ENCODE measurements at places on chromosomes 4 and X.
A peak's percentile ranks its signal among the peaks of the same experiment; 100 is the strongest.

DNA sequence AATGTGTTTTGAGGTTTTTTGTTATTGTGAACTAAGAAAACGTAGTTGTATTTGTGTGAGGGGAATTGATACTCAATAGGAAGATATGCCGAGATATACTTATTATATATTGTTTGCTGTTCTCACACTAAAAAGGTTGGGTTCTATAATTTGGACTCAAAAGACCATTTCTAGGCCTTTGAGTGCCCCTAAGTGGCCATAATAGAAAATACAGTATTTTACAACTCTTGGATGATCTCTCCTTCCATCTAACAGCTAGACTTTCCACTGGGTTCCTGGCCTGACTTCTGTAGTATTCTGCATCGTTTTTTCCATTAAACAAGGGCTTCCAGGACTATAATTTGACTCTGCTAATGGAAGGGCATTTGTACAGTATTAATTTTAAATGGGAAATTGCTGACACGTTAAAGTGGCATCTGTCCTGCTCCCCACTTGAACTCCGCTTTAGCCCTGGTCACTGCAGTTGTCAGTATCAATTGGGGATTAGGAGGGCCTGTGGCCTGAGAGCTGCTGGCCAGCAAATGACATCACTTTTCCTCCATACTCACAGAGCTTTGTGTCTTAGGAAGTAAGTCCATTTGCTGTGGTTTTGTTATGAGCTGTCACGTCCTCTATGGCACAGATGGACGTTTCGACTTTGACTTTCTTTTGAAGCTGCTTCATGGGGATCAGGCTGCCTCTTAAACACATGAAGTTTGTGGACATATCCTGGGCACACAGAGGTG is 176.9 kb downstream of the SLIT2 start:
- no peak for DNase-seq

DNA sequence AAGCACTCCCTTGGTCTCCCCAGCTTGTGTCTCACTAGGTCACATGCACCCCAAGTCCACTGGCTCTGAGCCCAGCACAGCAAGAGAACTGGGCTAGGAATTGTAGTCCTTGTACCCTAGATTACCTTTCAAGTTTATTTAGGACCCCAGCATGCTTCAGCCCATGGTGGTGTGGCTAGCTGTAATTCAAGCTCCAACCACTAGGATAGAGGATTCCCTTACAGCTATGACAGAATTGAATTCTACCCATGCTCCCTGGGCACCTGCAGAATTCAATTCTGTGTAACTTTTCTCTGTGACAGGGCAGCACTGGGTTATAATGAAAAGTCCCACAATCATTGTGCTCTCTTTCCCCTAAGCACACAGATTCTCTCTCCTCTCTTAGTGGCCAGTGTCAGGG is 253.8 kb upstream of the DMD start:
- DNase-seq: no peak

- DNase-seq: no peak
Measured at GRCh38 chr4:140153419-140153717, 616 bp downstream of the MAML3 start.

- DNase-seq: no peak
Measured at GRCh38 chr4:164734484-164734883, 19.4 kb upstream of the SMIM31 start.

GRCh38 chr4:2798399-2799223 is 5.7 kb downstream of the SH3BP2 start:
- peak; percentile 78 for DNase-seq

DNA sequence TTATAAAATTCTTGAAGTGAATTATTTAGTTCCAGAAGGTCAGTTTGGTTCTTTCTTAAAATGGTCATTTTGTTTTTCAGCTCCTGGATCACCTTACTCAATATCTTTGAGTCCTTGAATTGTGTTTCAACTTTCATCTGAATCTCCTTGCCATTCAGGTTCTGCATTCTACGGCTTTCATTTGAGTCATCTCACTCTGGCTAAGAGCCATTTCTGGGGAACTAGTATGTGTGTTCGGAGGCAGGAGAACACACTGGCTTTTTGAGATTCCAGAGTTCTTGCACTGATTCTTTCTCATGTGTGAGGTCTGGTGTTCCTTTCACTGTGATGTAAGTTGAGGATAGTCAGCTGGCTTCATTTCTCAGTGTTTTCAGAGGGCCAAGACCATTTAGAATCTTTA is 708.4 kb upstream of the FRG1 start:
- no peak for DNase-seq

- no peak for DNase-seq
Measured at GRCh38 chr4:83285055-83285407, 433 bp upstream of the COQ2 start.

- DNase-seq: no peak
Measured at GRCh38 chrX:138925330-138925729, 213.8 kb upstream of the FGF13 start.

DNA sequence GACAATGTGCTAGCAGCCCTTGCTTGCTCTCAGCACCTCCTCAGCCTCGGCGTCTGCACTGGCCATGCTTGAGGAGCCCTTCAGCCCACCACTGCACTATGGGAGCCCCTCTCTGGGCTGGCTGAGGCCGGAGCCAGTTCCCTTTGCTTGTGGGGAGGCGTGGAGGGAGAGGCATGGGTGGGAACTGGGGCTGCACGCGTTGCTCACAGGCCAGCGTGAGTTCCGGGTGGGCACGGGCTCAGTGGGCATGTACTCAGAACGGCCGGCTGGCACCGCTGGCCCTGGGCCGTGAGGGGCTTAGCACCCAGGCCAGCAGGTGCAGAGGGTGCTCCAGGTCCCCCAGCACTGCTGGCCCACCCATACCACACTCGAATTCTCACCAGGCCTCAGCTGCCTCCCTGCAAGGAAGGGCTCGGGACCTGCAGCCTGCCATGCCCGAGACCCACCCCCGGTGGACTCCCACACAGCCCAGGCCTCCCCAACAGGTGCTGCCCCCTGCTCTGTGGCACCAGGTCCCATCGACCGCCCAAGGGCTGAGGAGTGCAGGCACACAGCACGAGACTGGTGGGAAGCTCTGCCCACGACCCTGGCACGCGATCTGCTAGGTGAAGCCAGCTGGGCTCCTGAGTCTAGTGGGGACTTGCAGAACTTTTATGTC is 100.3 kb downstream of the SLC39A8 start:
- no peak for DNase-seq

DNA sequence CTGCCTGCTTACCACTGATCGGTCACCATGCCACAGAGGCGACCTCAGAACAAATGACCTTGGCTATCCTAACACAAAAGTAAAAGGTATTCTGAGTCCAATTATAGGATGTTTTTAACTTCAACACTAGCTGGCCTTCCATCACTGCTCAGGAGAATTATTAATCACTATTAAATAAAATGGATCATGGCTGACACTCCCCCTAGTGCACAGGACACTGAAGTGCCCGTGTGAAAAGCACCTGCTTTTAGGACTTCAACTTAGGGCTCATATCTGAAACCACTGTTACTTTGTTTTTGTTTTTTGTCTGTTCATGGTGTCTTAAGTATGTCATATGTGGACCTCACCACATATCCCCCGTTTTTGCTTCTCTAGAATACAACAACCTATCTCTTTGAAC is 33.9 kb downstream of the STX18 start:
- no peak for DNase-seq

DNA sequence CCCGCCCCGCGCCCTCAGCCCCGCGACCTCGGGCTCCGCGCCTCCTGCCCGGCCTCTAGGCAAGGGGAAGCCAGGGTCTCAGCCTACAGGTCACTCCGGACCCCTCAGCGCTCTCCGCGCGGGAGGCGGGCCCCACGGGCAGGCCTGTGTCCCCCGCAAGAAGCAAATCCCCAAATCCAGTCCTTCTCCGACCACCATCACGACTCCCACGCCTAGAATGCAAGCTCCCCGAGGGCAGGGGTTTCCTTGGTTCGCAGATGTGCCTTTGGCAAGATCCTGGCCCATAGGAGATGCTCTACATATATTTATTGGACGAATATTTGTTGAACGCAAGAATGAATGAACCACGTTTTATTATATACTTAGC is 260 bp upstream of the CCDC149 start:
- no peak for DNase-seq

- DNase-seq: no peak
Measured at GRCh38 chrX:154751203-154751668, 359 bp upstream of the GAB3 start.

GRCh38 chrX:81390237-81390636 is 188.3 kb downstream of the SH3BGRL start:
- no peak for DNase-seq

DNA sequence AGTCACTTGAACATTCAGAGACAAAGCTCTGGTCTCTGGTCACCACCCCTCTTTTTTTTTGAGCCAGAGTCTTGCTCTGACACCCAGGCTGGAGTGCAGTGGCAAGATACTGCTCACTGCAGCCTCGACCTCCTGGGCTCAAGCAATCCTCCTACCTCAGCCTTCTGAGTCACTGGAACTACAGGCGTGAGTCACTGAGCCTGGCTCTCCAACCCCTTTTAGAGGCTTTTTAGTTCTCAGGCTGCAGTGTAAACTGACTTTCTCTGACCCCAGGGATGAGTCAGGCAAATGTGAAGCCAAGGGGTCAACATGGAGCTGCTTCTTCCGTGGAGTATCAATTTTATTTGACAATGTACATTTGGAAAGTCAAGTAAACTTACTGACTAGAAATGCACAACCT is 229.2 kb downstream of the PTTG2 start:
- no peak for DNase-seq

GRCh38 chrX:109830704-109831206 is 97.7 kb upstream of the ACSL4 start:
- no peak for DNase-seq

DNA sequence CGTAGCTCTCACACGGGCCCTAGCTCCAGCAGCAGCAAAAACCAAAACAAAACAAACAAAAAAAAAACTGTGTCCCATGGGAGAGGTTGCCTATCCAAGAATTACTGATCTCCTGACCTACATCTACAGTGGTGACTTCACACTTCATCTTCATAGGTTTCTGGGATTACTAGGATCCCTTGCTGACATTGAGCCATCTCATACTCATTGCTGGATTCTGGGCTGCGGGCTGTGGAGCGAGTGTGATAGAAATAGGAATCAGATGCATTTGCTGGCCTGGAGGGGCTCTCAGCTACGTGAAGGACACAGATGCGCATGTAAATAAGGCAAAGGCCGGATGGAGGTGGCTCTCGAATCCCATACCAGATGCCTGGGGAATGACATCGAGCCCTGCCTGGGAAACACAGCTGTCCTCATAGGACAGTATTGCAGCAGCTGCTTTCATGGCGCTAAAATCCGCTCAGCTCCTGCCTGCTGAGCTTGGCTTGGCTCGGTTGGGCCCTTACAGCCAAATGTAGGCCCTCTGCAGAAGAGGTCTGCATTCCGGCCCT is 41.7 kb downstream of the CNGA2 start:
- no peak for DNase-seq

DNA sequence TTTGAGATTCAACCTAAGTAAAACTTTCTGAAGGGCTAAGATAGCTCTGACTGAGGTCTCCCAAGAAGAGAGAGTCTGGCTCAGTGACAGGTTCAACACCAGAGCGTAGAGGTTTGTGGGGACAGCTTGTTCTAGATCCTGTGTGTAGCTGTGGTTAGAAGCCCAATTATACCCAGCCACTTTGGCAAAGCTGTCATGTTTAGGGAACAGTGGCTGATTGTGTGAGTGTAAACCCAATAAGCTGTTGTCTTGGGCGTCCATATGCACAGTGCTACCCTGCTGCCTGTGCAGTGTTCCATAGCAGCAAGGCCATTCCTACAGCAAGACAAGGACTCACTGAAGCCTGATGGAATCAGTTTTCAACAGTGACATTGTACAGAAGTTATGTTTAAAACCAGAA is 11.2 kb upstream of the SCRG1 start:
- no peak for DNase-seq

DNA sequence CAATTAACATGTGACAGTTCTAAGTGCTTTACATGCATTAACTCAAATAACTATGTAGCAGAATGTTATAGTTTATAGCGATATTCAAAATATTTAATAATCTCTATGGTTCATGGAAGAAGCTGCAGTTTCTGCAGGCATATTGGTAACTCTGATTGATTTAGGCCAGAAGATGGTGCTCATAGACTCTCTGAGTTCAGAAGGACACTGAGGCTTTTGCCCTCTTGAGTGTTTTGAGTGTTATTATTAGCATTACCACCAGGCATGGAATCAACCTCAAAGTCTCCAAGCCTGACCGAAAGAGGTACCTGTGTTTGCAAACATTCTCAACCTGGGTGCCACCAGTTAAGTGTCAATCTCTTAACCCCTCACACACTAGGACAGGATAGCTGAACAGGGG is 792.3 kb upstream of the PCDH7 start:
- no peak for DNase-seq

All from ureter (tissue), 1 donor.